ENCODE measurements at places on chromosomes 6 and 20.

- no peak for DNase-seq
Observed at GRCh38 chr6:16375843-16376242, 137.5 kb downstream of the GMPR start.

DNA sequence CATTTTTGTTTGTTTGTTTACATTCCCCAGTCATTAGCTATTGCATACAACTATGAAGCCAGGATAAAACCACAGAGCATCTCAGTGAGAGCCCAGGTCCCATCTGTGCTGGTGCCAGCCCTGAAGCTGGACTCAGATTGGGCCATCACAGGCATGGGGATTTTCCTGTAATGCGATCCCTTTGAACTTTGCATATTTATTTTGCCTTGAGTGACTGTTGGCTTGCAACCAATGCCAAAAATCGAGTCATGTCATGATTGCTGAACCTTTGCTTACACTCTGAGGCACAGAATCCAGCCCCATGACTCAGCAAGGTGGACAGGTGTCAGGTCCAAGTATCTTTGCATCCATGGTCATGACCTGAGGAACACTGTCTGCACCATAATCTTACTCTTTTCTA lies 46.2 kb upstream of the GGTLC1 start:
- DNase-seq, result no peak

GRCh38 chr6:169805242-169805838 lies 53.9 kb downstream of the ERMARD start:
- no peak for DNase-seq

- no peak for DNase-seq
Observed at GRCh38 chr6:138287144-138287955, 69.1 kb upstream of the PBOV1 start.

- no peak for DNase-seq
Observed at GRCh38 chr6:133682506-133683307, 206.2 kb upstream of the TCF21 start.

GRCh38 chr6:135624402-135625295 lies 127.1 kb upstream of the AHI1 start:
- DNase-seq, result no peak

GRCh38 chr6:15313367-15313766 lies 67.5 kb downstream of the JARID2 start:
- DNase-seq, result no peak

DNA sequence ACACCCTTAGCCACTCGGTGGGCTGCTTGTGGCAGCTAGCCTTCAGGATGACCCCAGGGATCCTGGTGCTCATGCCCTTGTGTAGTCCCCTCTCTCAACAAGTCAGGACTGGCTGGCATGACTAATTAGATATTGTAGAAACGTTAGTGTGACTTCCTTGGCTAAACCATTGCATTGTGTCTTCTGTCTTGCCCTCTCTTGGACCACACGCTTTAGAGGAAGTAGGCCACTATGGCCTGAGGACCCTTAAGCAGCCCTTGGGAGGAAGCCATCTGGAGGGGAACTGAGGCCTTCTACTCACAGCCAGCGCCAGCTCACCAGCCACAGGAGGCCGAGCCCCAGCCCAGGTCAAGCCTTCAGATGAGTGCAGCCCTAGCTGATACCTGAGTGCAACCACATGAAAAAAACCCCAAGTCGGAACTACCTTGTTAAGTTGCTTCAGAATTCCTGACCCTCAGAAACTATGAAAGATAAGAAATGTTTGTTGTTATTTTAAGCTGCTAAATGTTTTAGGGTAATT lies 10.1 kb downstream of the ANGPT4 start:
- DNase-seq, result no peak

- no peak for DNase-seq
Observed at GRCh38 chr6:67687396-67687795, 947.7 kb upstream of the ADGRB3 start.

DNA sequence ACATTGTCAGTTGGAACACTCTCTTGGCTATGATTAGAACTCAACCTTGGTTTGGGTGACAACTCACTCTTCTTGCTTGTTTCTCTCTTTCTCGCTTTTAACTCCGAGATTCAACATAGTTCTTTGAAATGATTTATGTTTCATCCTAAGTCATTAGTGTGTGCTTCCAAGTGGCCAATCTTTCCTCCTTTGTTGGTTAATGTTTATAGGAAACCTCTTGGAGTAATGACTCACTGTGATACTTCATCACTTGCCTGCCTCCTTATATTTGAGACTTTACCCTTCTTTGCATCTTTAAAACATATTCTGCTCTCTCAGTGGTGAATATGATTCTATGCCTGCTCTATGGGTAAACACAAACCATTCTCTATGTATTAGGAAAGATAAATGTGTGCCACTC lies 279.7 kb upstream of the FLRT3 start:
- DNase-seq, result no peak

DNA sequence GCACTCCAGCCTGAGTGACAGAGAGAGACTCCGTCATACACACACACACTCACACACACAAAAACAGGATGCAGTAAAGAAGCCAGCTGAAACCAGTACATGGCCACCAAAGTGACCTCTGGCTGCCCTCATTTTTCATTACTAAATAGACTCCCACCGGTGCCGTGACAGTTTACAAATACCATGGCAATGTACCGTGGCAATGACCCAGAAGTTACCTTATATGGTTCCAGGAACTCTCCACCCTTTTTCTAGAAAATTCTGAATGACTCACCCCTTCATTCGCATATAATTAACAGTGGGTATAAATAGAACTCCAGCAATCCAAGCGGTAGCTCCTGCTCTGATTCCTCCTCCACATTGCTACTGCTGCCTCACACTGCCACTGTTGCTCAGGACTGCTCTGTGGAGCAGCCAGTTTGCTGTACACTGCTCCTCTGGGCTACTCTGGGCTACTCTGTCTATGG lies 57.7 kb downstream of the SNX5 start:
- no peak for DNase-seq

- DNase-seq, result no peak
Observed at GRCh38 chr20:47380481-47380880, 24.0 kb upstream of the ZMYND8 start.

DNA sequence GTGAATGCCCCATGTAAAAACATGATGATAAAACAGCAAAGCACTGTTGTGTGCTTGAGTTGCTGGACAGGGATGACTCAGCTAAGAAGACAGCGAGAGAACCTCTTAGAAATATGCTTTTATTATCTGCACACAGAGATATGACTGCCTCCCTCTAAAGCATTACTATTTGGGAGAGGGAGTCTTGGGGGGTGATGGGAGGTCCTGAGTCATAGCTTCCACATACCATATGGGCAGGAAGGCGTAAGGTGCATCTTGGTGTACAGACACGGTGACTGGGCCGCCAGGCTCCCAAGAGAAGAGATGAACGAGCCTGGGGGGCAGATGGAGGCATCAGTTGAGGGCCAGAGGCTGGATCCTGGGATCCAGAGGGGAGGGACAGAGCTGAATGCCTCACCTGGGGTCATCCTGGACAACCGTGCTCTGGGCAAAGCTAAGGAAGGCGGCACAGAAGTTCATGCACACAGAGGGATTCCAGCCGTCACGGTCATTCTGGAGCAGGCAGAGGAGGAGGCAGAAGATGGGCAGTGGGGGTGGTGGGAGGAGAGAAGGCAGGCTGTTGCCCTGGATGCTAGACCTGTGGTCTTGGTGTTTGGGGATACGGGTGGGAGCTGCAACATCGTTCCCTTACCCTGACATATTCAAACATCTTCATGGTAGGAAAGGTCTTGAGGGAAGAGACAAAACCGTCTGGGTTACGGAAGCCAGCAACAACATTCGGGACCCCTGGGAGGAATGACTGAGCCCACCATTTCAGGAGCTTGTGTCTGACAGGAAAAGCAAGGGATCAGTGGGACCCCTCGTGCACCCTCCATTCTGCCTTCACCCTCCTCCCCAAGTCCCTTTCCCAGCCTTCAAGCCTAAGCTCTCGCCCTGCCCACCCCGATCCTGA lies 2.0 kb downstream of the DXO start:
- DNase-seq, result no peak

- DNase-seq, result no peak
Observed at GRCh38 chr6:96058082-96058481, 42.3 kb downstream of the FUT9 start.

GRCh38 chr20:43531091-43531443 lies 23.6 kb downstream of the L3MBTL1 start:
- no peak for DNase-seq

DNA sequence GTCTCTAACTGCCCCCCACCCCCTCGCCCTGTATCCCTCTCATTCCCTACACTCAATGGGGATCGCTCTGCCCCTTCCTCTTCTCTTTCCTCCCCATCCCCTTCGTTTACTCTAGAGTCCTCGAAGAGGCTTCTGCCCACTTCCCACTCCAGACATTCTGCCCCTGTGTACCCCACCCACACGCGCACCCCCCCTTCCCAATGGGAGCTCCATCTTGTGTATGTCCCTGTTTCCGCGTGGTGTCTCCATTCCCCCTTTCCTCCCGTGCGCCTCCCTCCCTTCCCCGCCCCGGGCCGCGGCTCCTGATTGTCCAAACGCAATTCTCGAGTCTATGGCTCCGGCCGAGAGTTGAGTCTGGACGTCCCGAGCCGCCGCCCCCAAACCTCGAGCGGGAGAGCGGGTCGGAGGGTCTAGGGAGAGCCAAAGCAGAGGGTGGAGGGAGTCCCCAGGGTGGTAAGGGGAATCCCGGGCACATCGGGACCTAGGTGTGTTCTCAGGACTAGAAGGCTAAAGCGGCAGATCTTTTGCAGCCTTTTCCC lies 679 bp upstream of the RING1 start:
- DNase-seq, result no peak

GRCh38 chr20:6697228-6697972 lies 70.1 kb upstream of the BMP2 start:
- no peak for DNase-seq

DNA sequence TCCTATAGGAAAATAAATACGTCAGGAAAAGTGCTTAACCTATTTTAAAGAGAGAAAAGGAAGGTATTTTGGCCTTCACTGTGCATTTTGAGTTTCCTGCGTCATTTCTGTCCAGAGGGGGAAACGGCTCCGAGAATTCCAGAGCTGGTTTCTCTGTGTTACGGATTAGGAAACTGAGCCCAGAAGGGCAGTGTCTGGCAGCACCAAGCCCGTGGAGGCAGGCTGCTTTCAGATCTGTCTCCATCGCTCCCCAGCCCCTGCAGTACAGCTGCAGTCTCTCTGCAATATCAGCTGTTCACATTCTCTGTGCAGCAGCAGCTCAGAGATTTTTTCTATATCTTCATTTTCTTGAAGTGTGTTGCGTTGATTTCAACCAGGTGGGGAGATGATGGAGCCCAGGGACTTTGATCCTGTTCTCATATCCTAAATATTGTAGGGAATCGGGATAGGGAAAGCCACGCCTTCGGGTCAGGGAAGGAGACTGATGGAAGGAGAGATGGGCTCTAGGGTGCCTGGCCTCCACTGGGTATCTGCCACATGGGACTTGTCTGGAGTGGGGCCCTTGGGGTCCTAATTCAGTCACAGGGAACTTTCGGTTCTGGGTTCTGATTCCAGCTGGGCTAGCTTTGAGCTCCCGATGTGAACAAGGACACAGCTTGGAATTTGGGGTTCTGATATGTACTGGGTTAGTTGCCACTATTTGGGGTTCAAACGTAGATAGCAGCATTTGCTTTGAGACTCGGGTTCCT lies 2.8 kb downstream of the ANKRD60 start:
- DNase-seq, result no peak

DNA sequence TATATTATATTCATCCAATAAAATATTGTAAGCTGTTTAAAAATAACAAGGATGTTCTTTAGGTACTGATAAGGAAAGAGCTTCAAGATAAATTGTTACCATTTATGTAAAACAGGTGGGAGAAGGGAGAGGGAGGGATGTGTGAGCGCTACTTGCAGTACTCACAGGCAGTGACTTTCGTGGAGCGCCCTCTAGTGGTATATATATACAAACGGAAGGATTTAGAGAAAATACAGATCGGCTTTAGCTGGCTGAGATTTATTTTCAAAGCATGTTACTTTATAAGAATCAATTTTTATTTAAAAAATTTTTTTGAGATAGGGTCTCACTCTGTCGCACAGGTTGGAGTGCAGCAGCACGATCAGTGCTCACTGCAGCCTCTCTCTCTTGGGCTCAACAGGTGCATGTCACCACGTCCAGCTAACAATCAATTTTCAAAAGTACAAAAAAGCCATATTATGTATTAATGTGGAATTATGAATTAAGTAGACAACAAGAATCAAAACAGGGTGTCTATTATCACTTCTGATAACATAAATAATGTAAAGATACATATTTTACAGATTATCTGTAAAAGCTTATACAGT lies 3.3 kb upstream of the MOG start:
- no peak for DNase-seq

Data from GOT3 (cell line).